Muscle of leg (tissue), 16 donors: ENCODE measurements at places on chromosomes 6 and 20.
A peak's percentile ranks its signal among the peaks of the same experiment; 100 is the strongest.

- DNase-seq: no peak
Observed at GRCh38 chr6:137089305-137089704, 44.5 kb upstream of the IL20RA start.

- no peak for DNase-seq
Observed at GRCh38 chr6:84204011-84204410, 23.4 kb downstream of the CEP162 start.

- no peak for DNase-seq
Observed at GRCh38 chr20:50541606-50542041, 31.4 kb downstream of the PTPN1 start.

- no peak for DNase-seq
Observed at GRCh38 chr6:57029213-57029612, 17.3 kb upstream of the KIAA1586 start.

DNA sequence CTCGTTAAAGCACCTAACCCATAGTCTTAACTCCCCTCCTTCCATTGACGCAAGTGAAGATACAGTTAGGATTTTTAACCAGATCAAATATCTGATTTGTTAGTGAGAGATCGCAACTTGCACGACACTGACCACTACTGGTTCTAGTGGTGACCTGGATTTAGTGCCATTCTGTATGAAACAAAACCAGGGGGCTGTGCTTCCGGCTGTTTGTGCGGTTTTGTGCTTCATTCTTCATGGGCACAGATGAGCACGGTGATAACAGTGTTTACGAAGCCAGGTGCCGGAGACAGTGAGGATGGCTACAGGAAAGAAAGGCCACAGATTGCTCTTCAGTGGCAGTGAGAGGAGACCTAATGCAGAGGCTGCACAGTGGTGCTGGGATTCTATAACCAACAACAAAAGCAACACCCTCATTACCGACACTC lies 75.5 kb downstream of the NOL4L start:
- DNase-seq: no peak

DNA sequence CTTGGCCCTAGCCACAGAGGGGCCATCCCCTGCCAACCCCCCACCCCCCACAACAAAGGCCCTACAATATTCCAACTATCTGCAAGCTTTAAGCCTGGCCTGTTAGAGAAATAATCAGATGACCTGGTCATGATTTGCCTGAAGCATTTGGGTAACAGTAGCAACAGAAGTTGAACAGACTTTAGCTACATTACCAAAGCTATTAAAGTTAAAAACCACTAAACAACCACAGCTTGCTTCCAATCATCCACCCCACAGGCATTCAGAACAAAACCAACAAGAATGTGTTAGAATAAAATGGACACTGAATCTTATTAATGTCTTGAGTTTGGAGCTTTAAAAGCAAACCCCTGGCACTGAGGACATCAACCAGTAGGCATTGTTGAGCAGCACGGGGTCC lies 250.9 kb downstream of the LRFN2 start:
- no peak for DNase-seq

- DNase-seq: no peak
Observed at GRCh38 chr6:70680396-70680795, 12.7 kb downstream of the SMAP1 start.

- DNase-seq: no peak
Observed at GRCh38 chr6:146870760-146871159, 272.0 kb downstream of the ADGB start.

DNA sequence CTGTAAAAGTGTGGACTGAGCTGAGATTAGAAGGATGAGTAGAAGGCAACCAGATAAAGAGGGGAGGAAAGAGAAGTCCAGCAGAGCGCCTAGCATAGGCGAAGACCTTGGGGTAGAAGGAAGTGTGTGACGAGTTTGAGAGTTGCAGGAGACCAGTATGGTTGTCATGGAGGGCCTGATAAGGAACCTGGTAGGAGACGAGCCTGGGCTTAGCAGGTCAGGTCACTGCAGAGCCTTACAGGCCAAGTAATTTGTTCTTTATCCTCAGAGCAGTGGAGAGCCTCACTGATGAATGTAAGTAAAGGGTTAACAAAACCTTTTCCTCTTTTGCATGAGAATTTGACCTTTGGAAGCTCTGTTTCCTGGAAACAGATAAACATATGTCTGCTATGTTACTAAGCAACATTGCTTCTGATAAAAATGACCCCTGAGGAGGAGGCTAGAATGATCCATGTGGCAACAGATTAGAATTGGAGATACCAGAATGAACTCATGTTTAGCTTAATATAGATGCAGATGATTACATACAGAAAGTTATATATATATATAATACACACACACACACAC lies 2.9 kb upstream of the TMEM74B start:
- DNase-seq: peak; percentile 37

DNA sequence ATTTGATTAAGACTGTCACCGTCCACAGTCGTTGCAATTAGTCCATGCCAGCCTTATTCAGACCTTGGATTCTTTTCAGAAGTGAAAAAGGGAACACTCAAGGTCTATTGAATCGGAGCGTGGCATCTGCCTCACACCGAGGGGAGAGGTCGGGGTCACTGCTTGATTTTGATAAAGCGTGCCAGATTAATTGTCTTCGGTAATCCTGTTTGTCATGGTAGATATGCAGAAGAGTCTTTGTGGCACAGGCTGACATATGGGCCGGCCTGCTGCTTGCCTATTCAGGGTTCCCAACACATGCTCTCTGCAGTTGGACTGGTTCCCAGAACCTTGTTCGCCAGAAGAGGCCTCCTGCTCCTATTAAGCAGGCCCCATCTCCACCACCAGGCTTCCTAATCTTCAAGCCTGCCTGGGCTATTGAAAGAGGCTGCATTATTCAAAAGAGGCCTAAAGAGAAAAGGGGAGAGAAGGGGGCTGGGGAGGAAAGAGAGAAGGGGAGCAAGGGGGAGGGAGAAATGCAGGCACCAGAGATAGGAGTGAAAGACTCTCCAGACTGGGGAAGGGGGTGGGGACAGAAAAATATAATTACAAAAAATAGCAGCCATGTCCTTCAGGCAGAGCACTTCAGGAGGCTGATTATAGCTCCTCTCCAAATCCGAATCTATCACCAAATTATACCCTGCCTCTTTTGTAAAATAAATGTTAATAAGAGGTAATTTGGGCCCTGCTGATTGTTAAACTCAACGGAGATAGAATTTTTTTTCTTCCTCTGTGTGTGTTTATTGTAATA lies 611.3 kb downstream of the HDGFL1 start:
- peak; percentile 91 for DNase-seq

DNA sequence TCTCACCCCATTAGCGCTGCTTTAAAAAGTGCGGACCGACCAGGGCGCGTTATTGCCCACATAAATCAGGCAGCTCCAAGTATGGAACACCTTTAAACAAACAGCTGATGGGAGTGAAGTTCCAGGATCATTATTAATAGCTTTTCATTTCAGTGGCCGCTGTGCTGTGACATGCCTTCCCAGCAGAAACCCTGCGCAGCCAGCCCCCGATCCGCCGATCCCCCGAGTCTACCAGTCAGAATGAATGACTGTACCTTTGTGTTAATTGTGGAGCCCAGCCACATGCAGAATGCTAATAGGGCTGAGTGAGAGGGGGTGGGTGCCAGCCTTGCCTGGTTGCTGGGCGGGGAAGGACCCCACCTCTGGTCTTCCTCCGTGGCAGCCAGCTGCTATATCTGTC lies 21.9 kb downstream of the CDH22 start:
- DNase-seq: no peak

GRCh38 chr6:21769405-21769861 lies 175.9 kb downstream of the SOX4 start:
- peak; percentile 93 for DNase-seq

GRCh38 chr6:41577356-41578216 lies 31.4 kb downstream of the FOXP4 start:
- no peak for DNase-seq

DNA sequence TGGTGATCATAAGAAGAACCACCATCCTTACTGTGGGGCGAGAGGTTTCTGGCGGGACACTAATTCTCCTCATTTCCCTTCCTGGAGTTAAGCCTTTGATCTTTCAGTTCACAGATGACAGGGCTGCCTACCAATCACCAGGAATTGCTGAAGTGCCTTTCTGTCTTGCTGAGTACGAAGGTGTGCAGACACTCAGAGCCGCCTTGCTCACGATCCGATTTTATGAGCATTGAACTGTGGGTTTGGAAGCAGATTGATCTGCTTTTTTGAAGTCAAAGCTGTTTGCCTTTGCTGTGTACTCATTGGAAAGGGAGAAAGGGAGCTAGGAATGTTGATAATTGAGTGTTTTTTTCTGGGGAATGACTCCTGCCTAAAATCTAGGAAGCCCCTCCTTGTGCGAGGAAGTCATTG lies 129.1 kb upstream of the SALL4 start:
- DNase-seq: no peak

DNA sequence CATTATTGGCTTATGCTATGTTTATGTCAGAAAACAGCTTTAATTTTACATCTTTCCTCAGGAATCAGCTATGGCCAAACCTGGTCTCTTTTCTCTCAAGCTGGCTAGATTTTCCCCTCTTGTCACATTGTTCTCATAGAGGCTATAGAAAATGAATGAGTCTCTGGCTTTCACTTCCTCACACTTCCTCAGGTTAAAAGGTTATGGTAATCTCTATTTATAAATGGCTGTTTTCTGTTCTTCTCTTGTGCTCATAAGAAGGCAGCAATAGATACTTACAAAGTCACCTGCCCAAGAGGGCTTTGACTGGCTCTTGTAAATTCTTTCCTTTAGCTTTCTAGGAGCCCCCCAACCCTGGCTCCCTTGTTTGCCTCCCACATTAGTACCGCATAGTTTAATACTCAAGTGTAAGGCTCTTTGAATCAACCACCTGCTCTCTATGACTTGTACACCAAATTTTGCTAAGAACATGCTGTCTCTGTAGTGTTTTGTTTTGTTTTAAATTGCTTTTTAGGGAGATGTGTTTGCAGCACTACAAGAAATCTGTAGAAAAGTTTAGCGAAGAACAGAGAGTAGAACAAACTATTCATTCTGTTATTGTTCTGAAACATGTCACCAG lies 897.4 kb upstream of the CITED2 start:
- DNase-seq: peak; percentile 37

GRCh38 chr20:64006902-64007301 lies 26.0 kb downstream of the PRPF6 start:
- DNase-seq: no peak

DNA sequence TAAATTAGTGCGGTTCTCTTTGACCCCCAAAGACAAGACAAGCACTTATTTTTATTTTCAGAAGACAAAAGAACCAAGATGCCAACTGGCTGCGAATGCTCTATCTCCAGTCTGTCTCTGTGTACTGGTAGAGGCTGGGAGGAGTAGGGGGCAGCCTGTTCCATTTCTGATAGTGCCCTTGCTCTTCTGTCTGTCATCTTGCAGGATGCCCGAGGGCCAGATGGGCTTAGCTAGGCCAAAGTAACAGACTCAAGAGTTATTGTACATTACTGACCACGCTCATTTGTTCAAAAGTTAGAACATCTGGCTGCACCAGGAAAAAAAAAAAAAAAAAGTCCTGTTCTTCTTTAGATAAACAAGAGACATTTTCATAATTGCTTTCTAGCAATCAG lies 198.1 kb upstream of the UST start:
- no peak for DNase-seq

DNA sequence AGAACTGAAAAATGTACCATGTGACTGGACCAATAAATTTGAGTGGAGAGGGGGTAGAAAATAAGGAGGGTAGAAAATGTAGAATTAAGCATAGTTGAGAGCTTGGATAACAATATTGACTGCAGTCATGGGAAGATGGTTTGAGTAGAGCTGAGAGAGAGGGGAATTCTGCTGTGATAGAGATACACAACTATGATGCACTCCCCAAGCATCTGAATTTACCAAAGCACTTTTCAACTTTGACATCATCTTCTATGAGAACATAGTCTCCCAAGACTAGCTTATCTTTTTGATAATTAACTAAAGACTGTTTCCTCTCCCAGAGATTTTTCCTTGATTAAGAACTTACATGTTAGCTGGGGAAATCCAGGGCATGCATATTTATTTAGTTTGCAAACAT lies 103.1 kb downstream of the TNFRSF21 start:
- no peak for DNase-seq

- DNase-seq: no peak
Observed at GRCh38 chr6:101614774-101615173, 221.3 kb downstream of the GRIK2 start.

DNA sequence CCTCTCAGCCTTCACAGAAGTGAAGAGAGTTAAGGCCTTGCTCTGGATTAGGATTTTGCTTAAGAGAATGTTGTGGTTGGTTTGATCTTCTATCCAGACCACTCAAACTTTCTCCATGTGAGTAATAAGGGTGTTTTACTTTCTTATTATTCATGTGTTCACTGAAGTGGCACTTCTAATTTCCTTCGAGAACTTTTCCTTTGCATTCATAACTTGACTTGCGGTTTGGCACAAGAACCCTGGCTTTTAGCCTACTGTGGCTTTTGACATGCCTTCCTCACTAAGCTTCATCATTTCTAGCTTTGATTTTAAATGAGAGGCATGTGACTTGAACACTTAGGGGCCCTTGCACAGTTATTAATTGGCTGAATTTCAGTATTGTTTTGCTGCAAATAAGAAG lies 166.1 kb upstream of the OPRM1 start:
- DNase-seq: no peak

- DNase-seq: no peak
Observed at GRCh38 chr6:73088138-73088813, 137.0 kb downstream of the KHDC1L start.

GRCh38 chr6:169428532-169428931 lies 174.9 kb upstream of the THBS2 start:
- no peak for DNase-seq

GRCh38 chr6:73523434-73524123 lies 2.7 kb upstream of the EEF1A1 start:
- DNase-seq: peak; percentile 84

GRCh38 chr6:11368760-11369159 lies 136.3 kb upstream of the NEDD9 start:
- no peak for DNase-seq

GRCh38 chr20:36152261-36152660 lies 2.3 kb upstream of the EPB41L1 start:
- DNase-seq: peak; percentile 70

GRCh38 chr6:151004383-151005024 lies 139.0 kb downstream of the MTHFD1L start:
- DNase-seq: peak; percentile 90

- DNase-seq: no peak
Observed at GRCh38 chr6:166960609-166960978, 4.2 kb upstream of the RNASET2 start.

DNA sequence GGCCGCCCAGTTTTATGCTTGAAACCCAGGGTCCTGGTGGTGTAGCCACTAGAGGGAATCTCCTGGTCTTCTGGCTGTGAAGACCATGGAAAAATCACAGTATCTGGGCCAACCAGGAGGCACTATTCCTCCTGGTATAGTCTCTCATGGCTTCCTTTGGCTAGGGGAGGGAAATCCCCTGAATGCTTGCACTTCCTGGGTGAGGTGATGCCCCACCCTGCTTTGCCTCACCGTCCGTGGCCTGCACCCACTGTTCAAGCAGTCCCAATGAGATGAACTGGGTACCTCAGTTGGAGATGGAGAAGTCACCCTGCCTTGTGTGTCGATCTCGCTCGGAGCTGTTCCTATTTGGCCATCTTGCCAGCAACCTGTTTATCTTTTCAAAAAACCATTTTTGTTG lies 10.1 kb upstream of the ZNF337 start:
- no peak for DNase-seq
